CD4-positive, alpha-beta T cell treated with Interleukin-10 for 1 hour (primary cell): ENCODE measurements at places on chromosomes 1 and 21.

DNA sequence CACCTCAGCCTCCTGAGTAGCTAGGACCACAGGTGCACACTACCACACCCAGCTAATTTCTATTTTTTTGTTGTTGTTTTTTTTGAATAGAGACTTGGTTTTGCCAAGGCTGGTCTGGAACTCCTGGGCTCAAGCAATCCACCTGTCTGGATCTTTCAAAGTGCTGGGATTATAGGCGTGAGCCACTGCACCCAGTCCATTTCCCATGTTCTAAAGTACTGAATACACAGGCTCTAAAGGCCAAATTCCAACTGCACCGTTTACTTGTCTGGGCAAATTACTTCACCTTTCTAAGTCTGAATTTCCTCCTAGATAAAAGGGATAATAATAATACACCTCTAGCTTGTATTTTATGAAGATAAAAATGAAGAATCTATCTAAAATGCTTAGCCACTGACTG lies 39.6 kb downstream of the FRRS1 start:
- no peak for DNase-seq

DNA sequence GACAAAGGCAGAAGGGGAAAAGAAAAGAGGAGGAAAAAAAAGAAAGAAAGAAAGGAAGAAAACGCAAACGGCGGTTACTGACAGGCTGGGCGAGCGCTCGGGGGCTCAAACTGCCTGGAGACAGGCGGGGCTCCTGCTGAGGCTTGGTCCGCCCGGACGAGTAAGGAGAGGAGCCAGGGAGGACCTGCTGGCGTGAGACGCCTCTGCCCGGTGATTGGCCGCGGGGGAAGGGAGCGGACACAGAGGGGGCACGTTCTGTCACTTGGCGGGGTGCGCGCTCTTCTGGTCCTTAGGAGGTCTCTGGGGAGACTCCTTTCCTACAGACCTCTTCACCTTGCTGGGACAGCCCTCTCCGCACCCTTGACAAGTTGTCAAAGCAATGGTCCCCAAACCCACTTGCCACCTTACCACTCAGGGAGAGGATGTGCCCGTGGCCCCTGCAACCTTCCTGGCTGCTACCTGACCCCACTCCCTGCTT lies 791 bp upstream of the PIK3R3 start:
- DNase-seq, result no peak

DNA sequence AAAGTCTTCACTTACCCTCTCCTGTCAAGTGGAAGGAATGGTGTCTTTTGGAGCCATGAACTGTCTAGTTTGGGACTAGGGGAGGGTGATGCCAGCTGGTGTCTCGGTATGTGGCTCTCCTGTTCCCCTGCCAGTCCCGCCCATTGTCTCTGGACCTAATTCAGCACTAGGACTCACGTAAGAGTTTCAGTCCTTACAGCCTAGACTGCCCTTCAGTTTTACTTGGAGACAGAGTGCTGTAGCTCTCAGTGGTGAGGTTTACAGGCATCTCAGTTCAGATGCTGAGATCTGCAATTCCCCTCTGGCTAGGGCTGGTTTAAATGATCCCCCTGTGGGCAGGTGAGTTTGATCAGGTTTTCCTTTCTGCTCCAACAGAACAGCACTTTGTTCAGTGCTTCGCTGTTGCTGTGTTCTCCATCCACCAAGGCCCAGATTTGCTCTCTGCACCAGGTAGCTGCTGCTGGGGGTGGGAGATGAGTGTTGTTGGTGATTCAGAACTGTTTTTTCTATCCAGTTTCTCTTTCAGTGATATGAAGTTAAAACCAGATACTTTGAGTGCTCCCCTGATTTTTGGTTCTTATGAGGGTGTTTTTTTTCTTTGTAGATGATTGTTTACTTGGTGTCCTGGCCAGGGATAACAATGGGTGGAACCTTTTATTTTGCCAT lies 198.3 kb upstream of the RNPC3 start:
- no peak for DNase-seq

DNA sequence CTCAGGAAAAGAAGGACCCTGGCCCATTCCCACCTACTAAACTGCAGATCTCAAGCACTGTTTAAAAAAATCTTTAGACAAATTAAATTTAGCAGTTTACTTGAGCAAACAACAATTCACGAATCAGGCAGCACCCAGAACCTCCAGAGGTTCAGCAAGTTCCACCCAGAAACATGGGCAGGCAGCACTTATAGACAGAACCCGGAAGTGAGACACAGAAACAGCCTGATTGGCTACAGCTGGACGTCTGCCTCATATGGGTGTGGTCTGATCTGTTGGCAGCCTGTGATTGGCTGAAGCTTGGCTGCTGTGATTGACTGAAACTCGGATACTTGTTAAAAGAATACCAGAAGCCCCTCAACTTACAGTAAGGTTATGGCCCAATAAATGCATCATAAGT lies 34.7 kb upstream of the COL6A2 start:
- DNase-seq, result no peak

GRCh38 chr1:190480231-190480630 lies 2.6 kb upstream of the BRINP3 start:
- no peak for DNase-seq

DNA sequence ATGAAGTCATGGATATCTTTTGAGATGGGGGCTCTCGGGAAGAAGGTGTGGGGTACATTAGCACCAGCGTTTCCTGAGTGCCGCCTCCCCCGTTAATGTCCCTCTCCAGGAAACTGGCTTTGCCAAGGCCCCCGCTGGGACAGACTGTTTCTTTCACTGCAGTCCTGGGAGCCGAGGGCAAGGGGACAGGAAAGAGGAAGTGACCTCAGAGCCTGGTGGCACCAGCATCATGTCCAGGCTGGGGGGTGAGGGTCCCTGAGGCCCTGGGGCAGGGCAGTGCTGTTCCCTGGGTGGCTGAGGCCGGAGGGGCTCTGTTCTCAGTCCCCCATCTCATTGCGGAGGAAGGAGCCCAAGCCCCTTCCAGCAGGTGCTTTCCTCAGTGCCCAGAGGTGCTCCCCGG lies 5.8 kb downstream of the PFKL start:
- no peak for DNase-seq

- no peak for DNase-seq
Measured at GRCh38 chr21:46619846-46620245, 15.0 kb upstream of the S100B start.

GRCh38 chr21:37367703-37368540 lies 1.3 kb downstream of the DYRK1A start:
- peak; percentile 56 for DNase-seq

- DNase-seq, result no peak
Measured at GRCh38 chr1:201080135-201080534, 32.1 kb downstream of the CACNA1S start.

DNA sequence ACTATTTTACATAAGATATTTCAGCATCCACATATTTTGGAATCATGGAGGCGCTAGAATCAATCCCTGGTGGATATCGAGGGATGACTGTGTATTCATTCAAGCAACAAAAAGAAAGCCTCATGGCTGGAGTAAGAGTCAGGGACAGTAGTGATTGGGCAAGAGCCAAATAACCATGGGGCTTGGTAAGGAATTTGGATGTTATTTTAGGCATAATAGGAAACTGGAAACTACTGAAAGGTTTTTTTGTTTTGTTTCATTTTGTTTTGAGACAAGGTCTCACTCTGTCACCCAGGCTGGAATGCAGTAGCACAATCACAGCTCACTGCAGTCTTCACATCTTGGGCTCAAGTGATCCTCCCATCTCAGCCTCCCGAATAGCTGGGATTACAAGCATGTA lies 33.8 kb upstream of the EYA3 start:
- DNase-seq, result no peak

DNA sequence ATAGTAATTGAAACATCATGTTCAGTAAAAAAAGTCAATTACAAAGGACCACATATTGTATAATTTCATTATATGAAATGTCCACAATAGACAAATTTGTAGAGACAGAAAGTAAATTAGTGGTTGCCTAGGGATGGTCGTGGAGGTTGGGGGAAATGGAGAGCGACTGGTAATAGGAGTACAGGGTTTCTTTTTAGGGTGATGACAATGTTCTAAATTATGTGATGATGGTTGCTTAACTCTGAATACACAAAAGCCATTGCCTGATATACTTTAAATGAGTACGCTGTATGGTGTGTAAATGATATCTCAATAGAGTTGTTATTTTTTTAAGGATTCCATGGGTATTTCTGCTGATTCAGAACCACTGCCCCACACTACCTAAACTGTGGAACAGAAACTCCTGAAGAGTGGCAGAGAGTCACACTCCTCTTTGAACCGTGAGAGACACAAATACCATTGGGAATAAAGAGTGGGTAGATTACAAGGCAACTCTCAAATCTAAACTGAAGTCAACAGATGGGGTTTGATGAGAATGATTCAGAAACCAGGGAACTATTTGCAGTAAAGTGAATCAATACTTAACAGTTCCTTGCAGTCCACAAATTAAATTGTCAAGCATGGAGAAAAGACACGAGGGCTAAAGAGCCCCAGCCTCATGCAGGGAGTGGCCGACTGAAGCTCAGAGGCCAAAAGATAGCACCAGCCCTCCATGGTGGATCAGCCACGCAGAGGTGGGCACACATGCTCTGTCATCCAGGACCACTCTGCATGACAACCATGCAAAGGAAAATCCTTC lies 118.0 kb downstream of the CAPN8 start:
- DNase-seq, result no peak

DNA sequence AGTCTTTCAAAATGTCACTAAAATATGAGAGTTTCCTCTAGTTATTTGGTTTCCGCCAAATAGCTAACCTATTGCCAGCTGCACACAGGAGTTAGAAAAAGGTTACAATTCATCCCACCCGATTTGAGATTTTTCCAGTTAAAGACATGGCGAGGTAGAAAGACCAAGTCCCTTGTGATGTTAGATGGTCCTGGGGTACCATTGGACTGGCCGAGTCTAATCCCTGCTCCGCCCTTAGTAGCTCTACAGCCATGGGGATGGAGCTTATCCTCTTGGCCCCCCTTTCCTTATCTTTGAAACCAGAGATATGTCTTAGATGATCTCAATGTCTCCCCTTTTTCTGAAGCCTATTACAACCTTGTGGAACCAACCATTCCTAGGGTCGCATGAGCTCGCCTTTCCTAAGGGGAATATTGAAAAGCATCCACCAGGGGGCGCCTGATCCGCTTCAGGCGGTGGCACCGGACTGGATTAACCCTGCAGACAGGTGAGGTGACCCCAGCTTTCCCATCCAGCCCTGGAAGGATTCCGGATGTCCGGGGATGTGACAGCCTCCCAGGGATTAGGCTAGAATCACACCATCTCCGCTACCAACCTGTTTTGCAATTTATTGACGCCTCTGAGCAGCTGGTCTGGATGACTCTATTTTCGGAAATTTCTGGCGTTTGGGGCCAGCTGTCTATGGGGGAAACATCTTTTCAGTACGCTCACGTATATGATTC lies 68.3 kb upstream of the SIM2 start:
- DNase-seq, result peak; percentile 51

- peak; percentile 92 for DNase-seq
Measured at GRCh38 chr1:44808938-44809917, 905 bp downstream of the BTBD19 start.

DNA sequence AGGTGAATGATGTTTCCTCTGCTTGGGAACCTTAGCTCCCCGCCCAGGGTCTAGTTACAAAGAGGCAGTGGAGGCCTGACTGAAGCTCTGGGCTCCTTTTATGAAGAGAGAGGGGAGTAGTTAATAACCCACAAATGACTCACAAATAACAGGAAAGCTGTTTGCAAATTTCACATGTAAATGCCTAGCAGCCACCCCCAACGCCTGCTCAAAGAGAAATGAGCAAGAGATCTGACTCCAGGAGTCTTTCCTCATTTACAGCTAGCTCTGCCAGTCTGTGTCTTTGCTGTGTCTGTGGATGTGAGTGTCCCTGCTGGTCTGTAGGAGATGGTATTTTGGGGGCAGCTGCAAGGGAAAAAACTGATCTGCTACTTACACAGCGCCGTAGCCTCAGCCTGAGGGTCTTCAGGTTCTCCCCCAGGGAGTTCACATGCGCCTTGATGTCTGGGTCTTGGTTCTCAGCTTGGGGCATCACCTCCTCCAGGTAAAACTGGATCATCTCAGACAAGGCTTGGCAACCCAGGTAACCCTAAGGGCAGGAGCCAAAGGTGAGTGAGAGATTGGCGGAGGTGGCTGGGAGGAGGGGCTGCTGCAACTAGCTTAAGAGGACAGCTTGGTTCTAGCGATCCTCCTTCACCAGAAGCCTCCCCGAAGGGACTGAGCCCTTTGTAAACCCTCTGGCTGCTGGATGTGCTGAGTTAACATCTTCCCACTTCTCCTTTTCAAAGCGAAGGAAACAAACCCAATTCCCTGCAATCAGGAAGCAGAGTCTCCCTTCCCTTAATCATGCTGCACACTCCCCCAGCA lies at the start of gene IL19:
TSS of gene IL19 (plus strand) at position 243 of the 807 bp plus-strand sequence. CDS start 65,890 bp downstream, outside the sequence.
- DNase-seq, result no peak

DNA sequence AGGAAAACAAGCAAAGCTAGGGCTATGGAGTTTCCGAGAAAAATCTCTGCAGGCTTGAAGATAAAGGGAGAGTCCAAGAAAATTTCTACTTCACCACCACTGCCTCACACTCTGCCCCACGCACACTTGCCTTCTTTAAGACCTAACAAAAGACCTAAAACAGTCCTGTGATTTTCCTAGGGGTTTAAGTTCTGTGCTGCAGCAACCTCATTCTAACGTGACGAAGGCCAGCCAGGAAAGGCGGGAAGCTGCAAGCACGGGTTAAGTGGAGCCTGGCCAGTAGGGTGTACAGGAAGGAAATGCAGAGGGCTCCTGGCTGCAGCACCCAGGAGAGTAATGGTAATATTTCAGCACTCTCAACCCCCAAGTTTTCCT lies 1.5 kb downstream of the SPATA6 start:
- no peak for DNase-seq

- no peak for DNase-seq
Measured at GRCh38 chr1:39478126-39478915, 13.1 kb upstream of the BMP8A start.

GRCh38 chr1:13916530-13916929 lies 216.5 kb downstream of the PRDM2 start:
- no peak for DNase-seq

- no peak for DNase-seq
Measured at GRCh38 chr1:23787701-23788100, 3.2 kb upstream of the LYPLA2 start.

GRCh38 chr1:165287781-165288180 lies 68.7 kb downstream of the LMX1A start:
- no peak for DNase-seq

GRCh38 chr1:26856181-26856580 lies 6.8 kb upstream of the SFN start:
- no peak for DNase-seq

DNA sequence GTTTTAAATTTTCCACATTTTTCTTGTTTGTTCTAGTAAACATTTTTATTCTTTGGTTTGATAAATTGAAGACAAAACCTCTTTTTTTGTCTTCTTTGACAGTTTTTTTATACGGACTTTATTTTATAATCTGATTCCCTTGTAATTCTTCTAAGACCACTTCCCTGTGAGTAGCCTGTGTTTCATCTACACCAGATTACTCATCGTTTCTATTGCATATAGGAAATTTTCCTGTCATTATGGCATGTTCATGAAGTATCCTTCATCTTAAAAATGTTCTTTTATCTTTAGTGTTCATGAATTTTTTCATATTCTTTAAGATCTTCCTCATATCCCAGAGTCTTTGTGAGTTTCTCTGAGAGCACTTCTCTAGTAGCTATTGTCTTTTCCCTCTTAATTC lies 109.8 kb downstream of the USP25 start:
- no peak for DNase-seq

- no peak for DNase-seq
Measured at GRCh38 chr1:172935062-172935592, 115.6 kb downstream of the TNFSF18 start.
